GM23248 (cell line): ENCODE measurements at places on chromosomes 7 and 10.

- peak; percentile 32 for DNase-seq
Measured at GRCh38 chr10:614790-615582, 74.5 kb downstream of the DIP2C start.

GRCh38 chr7:115135146-115135545, 213.3 kb downstream of the MDFIC start:
- no peak for DNase-seq

- DNase-seq, result peak; percentile 21
Measured at GRCh38 chr7:664997-665735, 61.3 kb upstream of the DNAAF5 start.

DNA sequence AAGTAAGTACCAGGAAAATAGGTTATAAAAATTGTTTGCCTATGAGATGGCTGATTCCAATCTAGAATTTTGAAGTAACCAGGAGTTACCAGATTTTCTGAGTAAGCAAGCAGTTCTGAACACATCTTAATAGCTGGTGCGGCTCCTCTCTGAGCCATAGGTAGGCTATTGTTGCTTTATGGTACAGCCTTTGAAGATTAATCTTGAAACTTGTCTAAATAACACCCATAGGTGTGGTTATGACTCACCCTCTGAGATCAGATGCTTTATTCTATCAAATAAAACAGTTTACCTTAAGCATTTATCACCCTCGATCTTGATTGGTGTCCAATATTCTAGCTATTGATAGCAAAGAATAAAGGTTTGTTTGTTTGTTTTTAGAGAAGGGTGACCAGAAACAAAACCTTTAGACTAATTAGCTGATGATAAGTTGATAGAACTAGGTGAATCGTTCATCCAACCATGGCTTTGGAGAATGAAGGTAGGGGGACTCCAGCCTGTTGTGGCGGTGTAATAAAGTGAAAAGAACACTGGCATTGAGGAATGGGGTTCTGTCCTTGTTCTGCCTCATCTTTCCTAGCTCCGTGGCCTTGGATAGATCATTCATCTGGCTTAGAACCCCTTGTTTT, 72.2 kb downstream of the VTI1A start:
- DNase-seq, result no peak

- no peak for DNase-seq
Measured at GRCh38 chr10:10992072-10992471, 25.6 kb upstream of the CELF2 start.

- no peak for DNase-seq
Measured at GRCh38 chr10:88172159-88172558, 308.7 kb downstream of the PTEN start.
